ENCODE measurements at places on chromosomes 16 and 17.
A peak's percentile ranks its signal among the peaks of the same experiment; 100 is the strongest.

DNA sequence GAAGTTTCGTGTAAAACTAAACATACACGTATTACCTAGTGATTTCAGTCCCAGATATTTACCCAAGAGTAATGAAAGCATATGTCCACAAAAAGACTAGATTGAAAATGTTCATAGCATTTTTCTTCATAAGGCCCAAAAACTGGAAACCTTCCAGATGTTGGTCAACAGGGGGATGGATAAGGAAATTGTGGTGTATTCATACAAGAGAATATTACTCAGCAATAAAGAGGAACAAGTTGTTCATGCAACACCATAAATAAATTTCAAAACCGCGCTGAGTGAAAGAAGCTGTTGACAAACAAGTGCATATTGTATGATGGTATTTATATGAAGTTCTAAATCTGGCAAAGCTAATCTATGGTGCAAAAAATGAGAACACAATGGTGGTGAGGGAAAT is 54.1 kb upstream of the NFAT5 start:
- DNase-seq, result no peak

DNA sequence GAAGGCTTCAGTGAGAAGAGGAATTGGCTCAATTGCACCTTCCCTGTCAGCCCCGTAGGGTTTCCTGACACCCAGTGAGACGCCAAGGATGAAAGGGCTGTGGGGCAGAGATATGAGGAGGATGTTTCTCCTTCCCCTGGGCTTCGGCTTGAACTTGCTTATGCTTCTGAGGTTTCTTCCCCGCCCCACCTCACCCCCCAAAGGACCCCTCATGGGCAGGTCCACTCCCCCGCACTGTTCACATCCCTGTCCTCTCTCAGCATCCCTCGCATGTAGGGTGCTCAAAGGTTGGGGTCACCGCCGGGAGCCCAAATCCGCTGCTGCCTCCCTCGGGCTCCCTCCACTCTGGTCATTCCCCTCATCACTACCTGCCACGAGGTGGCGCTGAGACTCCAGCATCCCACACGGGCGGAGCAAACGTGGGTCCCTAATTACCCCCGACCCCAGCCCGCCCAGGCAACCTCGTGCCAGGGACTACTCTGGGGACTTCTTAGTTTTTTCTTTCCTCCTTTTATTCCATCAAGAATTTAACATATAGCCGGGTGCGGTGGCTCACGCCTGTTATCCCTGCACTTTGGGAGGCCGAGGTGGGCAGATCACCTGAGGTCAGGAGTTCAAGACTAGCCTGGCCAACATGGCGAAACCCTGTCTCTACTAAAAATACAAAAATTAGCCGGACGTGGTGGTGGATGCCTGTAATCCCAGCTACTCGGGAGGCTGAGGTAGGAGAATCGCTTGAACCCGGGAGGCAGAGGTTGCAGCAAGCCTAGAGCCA is 3.3 kb upstream of the TRARG1 start:
- no peak for DNase-seq

- peak; percentile 46 for DNase-seq
These were observed 934 bp downstream of the MAFG start for GRCh38 chr17:81926451-81927151.

DNA sequence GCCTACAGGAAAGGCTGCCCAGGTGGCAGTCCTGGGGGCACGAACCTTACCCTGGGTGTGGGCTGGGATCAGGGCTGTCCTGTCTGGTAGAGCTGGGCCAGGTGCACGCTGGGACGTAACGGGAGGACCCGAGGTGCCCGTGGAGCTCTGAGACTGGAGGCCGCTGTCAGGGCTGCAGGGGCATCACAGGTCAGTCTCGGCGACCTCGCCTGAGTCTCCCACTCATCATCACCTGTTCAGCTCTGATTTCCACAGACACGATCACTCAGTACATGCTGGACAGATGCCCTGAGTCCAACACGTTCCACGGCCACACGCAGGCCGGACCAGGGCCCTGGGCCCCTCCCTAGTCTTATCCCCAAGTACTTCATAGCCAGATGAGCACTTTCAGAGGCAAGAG is 4.7 kb upstream of the CD300C start:
- no peak for DNase-seq

GRCh38 chr17:11290814-11291213 is 49.8 kb downstream of the SHISA6 start:
- no peak for DNase-seq

DNA sequence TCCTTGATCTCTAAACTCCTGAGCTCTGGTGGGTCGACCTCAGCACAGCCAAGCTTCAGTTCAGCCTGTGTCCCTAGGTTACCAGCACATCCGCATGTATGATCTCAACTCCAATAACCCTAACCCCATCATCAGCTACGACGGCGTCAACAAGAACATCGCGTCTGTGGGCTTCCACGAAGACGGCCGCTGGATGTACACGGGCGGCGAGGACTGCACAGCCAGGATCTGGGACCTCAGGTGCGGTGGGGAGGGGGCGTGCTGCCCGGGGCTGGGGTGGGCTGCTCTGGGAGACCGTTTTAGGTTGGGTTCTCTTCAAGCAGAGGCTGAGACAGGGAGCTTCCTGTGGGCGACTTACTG is 1.1 kb downstream of the MLST8 start:
- no peak for DNase-seq

DNA sequence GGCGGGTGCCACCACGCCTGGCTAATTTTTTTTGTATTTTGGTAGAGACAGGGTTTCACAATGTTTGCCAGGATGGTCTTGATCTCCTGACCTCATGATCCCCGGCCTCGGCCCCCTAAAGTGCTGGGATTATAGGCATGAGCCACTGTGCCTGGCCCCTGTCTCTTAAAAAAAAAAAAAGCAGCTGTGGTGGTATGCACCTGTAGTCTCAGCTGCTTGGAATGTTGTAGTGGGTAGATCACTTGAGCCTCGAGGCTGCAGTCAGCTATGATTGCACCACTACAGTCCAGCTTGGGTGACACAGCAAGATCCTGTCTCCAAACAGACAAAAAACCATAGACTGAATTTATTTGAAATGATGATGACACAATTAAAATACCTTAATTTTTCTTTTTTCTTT is 24.3 kb downstream of the CDK12 start:
- DNase-seq, result peak; percentile 63
